ENCODE measurements at places on chromosomes 7 and 10.
A peak's percentile ranks its signal among the peaks of the same experiment; 100 is the strongest.

- DNase-seq = no peak
Measured at GRCh38 chr7:133310232-133310862, 57.5 kb downstream of the EXOC4 start.

DNA sequence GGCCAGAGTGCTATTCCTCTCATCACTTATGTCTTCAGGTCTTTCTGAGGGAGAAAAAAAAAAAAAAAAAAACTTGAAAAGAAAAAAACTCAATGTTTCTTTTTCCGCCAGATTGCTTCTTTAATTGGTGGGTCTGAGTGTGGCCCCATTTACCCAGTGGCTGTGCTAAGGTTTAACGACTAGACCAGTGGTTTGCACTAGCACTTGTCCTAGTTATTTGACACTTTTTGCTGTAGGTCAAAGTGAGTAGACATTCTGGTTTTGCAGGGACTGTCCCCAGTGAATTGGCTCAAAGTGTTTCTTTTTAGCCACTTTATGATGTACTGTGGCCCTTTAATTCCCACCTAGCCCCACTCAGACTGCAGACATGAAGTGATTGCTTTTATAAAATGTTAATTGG, 273.3 kb downstream of the PTEN start:
- DNase-seq = no peak

- no peak for DNase-seq
Measured at GRCh38 chr10:119139464-119140067, 25.9 kb downstream of the SFXN4 start.

DNA sequence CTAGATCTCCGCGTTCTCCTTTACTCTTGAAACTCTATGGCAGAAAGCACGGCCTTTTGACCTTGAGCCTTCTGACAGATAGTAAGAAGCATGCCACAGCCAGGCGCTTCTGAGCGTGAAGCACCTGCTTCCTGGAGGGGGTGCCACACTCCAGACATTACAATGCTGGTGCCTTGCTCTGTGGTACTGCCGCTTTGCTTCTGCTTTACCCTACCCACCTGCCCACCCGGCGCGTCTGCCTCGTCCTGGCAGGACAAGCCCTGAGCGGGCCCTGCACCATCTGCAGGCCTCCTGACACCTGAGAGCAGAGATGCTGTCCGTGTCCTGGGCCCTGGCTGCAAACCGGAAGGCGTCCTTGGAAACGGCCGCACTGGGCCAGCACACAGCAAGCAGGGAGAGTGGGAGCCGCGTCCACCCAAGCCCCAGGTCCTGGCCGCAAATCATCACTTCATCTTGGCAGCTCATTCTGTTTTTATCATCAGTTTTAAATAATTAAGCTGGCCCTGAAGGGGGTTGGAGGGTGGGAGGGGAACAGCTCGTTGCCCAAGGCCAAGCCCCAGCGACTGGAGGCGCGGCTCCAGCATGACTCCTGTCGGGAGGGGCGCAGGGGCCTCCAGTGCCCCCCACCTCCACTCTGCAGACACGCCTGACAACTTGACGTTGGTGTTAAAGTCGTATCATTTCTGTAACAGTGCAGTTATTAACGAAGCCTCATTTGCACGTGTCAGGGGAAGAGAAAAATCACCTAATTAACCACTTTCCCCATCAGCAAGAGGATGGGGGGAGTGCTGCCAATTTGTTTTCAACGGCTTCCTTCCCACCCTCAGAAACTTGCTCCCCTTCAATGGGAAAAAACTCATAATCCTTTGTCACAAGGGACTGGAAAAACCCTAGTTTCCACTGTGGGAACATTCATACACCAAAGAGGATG, 132.2 kb downstream of the MAD1L1 start:
- no peak for DNase-seq

GRCh38 chr7:82335927-82336326, 107.7 kb downstream of the CACNA2D1 start:
- DNase-seq = peak; percentile 98

GRCh38 chr10:100684688-100685235, 60.6 kb upstream of the PAX2 start:
- DNase-seq = no peak
